ENCODE measurements at places on chromosomes 7 and 10.

DNA sequence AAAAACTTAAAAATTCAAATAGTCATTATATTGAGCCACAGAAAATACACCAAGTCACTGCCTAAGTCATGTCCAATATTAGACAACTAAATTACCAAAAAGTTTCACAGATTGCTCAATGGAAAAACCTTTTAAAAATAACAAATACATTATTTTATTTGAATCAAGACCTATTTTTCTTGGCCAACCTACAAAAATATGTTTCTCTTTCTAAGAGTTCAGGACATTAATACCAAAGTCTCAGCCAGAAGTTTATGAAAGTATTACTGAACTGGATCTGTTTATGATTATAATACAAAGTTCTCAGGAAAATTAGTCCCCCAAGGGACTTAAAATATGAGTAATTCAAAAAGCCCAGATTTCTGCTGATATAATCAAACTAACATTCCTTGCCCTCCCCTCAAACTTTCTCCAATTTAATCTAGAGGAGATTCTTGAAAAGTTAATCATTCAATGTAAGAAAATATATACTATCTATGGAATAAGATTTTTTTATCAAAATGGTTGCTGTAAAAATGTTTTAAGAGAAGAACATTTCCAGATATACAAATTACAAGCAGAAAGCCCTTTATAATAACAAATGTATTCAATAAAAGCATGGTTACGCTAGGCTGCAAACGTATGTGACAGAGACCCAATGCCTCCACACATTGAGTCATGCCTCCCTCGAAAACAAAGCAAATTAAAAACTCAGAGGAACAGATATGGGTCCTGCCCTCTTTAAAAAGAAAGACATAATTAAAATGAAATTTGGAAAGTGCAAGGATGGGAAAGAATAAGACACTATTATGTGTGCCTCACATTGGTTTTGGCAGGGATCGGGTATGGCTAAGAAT lies 381.6 kb downstream of the PARD3 start:
- DNase-seq: peak; percentile 95

GRCh38 chr10:71832967-71833366 lies 18.1 kb downstream of the PSAP start:
- DNase-seq: no peak

- no peak for DNase-seq
These were observed 19.3 kb downstream of the VKORC1L1 start for GRCh38 chr7:65892161-65892560.

GRCh38 chr7:91168871-91169829 lies 95.1 kb upstream of the FZD1 start:
- DNase-seq: peak; percentile 79

DNA sequence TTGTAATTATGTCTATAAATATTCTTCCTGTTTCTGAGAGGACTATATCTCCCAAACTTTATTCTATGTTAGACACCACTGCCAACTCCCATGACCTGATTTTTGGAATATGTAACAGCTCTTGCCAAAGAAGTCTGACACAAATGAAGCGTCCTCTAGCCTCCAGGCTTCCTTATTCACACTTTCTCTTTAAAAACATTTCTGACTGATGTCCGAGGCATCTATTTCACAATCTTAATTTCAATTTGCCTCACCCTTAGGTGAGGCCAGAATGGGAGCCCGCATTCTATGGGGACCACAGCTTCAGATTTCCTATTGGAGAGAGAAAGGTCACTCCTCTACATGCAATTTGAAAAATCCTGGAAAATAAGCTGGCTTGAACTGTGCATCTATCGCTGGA lies 873.2 kb downstream of the GATA3 start:
- DNase-seq: no peak

DNA sequence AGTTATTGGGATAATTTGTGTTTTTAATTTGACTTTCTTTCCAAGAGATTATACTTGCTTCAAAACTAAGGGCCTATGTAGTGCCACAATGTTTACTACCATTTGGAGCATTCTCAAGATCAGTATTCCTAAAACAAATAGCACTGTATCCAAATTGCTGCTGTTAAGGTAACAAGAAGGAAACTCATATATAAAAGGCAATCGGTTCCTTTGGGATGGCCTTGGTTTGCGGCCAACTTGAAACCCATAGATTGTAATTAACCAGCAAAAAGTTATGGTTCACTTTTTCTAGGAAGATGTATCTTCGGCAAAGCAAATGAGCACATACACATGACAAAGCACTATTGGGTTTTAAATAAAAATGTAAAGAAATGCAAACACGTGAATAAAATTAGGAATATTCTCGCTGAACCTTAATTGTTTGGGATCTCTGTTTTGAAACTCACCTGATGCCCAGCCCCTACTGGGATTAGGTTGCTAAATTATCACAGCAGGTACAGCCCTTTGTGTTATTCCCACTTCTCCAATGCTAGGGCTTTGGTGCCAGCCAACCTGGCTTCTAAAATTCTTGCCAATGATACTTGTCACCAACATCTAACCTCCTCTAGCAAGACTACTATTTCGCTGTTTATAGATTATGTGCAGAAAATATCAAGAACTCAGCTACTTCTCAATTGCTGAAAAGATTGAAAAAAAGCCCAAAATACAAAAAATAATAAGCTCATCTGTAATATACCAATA lies 16.0 kb downstream of the CDNF start:
- no peak for DNase-seq

DNA sequence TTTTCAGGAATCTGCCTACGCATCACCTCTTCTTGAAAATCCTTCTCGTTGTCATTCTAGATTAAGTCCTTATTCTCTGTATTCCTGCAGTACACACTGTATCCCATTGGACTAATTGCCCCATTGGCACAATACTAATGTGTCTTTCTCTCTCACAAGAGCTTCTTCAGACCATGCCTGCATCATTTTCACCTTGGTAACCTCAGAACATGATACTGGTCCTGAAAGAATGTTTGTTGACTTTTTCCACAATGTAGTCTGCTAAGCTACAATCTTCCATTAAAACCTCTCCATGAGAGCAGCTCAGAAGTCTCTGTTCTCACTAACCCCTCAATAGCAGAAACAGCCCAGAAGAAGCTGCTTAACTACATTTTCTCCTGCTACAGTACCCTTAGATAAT lies 270.7 kb downstream of the PCDH15 start:
- DNase-seq: peak; percentile 3

- DNase-seq: peak; percentile 81
These were observed 4.8 kb downstream of the INA start for GRCh38 chr10:103281753-103282152.

- peak; percentile 95 for DNase-seq
These were observed 12.3 kb upstream of the OGA start for GRCh38 chr10:101830322-101831168.
